Smooth muscle cell of the coronary artery (primary cell): ENCODE measurements at places on chromosomes 12 and 14. TPM values are rescaled to one million over a fixed set of nuclear protein-coding genes. Genes with fewer than 3 reads are reported as not detected.

PMCH gene
- total RNA-seq = 0.38 TPM in 1 of 2 replicates, not detected in the other

IFNG-AS1 gene
- total RNA-seq = not detected in 2 replicates

AQP2 gene
- not detected in 2 replicates for total RNA-seq

ZNF268 gene
- 26.2 and 30.5 TPM in 2 replicates for total RNA-seq

PTGR2 gene
- 3.4 and 4.6 TPM in 2 replicates for total RNA-seq

HAL gene
- total RNA-seq = under 0.01 and 0.47 TPM in 2 replicates

NANOG gene
- not detected in 2 replicates for total RNA-seq

SPIC gene
- not detected in 2 replicates for total RNA-seq

WDR89 gene
- 12.5 and 12.8 TPM in 2 replicates for total RNA-seq

C12orf54 gene
- not detected in 2 replicates for total RNA-seq
